ENCODE measurements at places on chromosomes 7 and 10.

GRCh38 chr7:107386548-107387102 is 83.2 kb upstream of the GPR22 start:
- DNase-seq: no peak

DNA sequence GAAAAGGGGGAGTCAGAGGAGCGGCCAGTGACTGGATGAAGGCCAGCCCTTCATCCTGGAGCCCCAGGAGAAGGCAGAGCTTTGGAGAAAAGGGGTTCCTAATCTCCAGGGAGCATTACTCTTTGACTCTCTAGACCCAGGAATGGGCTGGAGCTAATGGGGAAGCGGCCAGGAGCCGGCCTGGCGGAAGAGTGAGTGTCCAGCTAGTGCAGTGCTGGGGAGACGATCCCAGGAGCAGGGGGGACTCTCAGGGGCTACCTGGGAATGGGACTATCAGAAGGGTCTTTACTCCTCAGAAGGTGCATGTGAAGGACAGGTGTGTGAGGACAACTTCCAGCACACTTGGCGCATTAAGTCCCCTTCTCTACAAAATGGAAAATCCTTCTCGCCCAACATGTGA is 2.4 kb upstream of the PAX2 start:
- no peak for DNase-seq

- DNase-seq: no peak
These were observed 74.5 kb downstream of the DNAJC1 start for GRCh38 chr10:21929070-21929469.

DNA sequence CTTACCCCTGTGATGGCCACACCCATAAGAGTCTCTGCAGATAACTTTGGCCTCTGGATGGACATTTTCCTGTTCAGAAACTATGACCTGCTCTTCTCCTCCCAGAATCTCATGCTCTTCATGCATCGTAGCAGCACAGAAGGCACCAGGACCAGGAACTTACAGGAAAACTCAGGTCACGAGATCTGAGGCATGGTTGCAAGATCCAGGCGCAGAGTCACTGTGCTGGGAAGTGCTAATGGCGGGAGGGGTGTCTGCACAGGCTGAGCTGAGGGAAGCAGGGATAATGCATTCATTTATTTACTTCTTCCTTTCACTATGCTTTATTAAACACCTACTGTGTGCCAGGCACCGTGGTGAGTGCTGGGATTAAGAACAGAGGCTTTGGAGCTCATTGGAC is 48.2 kb upstream of the LOXL4 start:
- DNase-seq: no peak

GRCh38 chr10:11546581-11546980 is 64.9 kb downstream of the USP6NL start:
- DNase-seq: no peak

DNA sequence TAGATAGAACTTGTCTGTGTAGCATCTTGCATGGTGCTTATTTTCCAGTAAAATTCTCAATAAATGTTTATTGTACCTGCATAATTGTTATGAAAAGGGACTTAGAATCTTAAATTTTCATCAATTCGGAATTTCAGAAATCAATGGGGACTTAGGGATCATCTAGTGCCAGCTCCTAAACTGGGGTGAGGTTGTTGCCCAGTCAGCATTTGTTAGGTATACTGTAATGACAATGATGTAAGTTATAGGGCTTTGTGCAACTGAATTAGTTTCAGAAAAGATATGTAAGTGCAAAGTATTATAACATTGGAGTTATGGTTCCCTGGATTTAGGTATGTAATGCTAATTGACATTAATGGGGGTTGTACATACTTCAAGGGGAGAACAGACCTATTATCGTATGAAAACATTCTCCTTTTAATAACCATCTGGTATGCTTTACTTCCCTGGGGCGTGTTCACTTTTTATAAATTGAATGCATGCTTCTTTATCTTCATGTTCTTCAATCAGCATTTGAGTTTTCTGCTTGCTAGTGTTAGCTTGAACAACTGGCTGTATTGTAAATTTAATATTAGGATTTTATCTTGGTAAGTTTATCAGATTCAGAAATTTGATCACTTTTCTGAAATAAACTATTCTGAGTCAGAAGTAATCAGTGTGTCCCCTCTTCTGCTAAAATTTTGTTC is 270.3 kb downstream of the BBS9 start:
- DNase-seq: no peak

- DNase-seq: no peak
These were observed 228.2 kb downstream of the PTEN start for GRCh38 chr10:88091490-88092061.

DNA sequence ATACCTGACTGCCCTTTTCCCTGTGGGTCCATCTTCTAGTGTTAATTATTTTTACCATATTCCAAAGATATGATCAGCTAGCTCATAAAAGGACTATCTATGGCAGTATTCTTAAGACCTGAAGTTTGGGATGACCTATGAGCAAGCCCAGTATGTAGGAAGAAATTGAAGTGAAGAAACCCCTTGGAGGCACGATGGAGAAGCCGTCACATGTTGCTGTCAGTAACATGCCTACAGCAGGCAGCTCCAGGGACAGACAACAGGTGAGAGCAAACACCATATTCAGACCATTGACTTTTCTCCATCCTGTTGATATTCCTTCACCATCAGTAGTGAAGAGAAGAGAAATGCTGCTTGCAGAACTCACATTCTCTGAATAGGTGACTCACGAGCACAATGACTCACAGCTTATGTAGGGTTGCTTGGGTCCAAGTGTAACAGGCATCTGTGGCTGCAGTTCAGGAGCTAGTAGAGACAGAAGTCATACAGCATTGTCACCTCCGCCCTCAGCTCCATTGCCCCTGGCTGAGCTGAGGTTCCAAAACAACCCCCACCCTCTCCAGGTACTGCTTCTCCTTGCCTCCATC is 8.4 kb upstream of the LYZL2 start:
- peak; percentile 81 for DNase-seq

GRCh38 chr10:48907730-48908129 is 31.9 kb downstream of the LRRC18 start:
- no peak for DNase-seq

GRCh38 chr10:58467931-58468635 is 44.6 kb upstream of the BICC1 start:
- no peak for DNase-seq
